ENCODE measurements at places on chromosomes 13 and 19.

GRCh38 chr13:97445522-97446187 is 11.7 kb downstream of the RAP2A start:
- no peak for DNase-seq

DNA sequence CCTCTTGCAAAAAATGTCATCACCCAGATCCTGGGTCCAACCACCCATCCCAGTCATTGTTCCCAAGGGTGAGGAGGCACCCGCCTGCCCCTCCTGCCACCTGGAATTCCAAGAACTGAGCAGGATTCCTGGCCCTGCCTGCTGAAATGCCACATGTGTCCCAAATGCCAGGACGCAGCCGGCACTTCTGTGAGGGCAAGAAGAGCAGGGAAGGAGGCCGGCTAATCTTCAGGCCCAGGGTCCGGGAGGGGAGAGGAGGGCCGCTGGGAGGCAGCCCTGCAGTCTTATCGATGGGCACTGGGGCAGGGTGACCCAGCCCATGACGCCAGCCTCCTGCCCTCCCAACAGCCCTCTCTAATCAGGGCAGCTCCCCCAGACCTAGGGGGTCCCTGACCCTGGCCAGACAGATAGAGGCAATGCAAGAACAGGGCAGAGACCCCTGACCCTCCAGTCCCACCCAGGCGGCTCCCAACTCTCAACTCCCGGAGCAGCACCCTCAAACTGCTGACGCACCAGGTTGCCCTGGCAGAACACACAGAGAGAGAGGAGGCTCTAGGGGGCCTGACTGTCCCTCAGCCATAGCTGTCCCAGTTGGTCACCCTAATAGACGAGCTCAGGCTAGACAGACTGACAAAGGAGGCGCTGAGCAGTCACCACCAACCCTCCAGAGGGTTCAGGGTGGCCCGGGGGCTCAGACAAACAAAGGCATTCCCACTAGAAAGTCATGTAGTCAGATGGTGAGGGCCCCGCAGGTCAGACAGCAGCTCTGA is 1.5 kb downstream of the MFSD12 start:
- DNase-seq, result no peak

DNA sequence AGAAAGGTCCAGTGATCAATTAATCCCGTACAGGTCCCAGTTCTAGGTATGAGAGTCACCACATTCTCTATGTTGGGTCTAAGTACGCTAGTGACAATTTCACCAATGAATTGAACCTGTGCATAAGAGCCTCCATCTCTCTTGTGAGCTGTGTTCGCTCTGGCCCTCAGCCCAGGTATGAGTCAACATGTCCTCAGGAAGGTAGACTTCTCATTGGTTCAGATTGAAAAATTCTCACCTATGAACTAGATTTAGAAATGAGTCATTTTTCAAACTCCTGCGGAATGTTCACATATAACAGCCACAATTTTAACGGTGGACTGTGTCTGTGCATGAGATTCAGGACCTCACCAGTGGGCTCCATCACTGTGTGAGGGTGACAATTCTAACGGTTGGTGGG is 12.7 kb upstream of the ZNF43 start:
- no peak for DNase-seq

DNA sequence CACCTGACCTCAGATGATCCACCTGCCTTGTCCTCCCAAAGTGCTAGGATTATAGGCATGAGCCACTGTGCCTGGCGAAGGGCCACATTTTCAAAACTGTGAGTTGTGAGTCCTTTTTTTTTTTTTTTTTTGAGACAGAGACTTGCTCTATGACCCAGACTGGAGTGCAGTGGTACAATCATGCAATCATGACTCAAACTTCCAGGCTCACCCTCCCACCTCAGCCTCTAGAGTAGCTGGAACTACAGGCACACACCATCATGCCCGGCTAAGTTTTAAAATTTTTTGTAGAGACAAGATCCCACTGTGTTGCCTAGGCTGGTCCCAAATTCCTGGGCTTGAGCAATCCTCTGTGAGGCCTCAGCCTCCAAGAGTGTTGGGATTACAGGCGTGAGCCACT is 3.8 kb upstream of the MYPOP start:
- DNase-seq, result no peak

- DNase-seq, result no peak
Measured at GRCh38 chr19:47569331-47569730, 3.6 kb downstream of the ZNF541 start.

- no peak for DNase-seq
Measured at GRCh38 chr13:20754009-20754408, 19.8 kb downstream of the EEF1AKMT1 start.
